Activated CD4-positive, alpha-beta T cell treated with anti-CD3 and anti-CD28 coated beads, Interleukin-10, Interleukin-2, amounts not matched to agents 100 ng/mL and 50 ng/mL, durations not matched to agents 16 hours and 8 hours (primary cell): ENCODE measurements at places on chromosomes 5 and 9.

DNA sequence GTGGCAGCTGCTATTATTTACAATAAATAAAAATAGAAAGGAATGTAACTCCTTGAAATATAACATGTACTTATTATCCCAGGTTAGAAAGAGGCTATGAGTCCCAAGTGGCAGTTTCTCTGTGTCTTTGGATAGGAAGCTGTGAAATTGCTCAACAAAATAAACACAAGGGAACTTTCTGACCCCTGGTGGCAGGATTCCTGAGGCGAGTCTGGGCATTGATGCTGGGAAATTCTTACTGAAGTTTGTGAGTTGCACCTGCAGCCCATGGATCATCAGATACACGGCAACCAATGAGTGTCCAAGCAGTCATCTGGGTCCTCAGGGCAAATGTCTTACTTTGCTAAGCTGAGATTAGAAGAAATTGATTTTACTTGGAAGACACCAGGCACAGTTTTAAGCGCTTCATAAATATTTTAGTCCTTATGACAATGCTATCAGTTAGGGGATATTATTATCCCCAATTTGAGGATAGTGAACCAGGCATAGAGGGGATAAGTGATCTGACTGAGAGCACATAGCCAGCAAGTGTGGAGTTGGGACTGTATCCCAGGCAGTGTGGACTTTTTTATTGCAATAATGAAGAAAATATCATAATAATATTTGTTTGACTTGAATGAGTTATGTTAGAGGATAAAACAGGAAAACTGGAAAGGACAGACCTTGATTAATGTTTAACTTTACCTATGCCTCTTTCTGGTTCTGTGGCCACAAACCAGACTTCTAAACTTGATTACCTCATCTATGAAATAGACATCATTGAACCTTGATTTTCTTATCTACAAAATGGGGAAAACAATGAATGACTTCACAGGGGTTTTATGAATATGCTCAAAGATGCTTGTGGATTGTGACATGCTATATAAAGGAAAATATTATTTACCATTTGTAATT lies 265.5 kb upstream of the ADAMTSL1 start:
- DNase-seq: no peak

DNA sequence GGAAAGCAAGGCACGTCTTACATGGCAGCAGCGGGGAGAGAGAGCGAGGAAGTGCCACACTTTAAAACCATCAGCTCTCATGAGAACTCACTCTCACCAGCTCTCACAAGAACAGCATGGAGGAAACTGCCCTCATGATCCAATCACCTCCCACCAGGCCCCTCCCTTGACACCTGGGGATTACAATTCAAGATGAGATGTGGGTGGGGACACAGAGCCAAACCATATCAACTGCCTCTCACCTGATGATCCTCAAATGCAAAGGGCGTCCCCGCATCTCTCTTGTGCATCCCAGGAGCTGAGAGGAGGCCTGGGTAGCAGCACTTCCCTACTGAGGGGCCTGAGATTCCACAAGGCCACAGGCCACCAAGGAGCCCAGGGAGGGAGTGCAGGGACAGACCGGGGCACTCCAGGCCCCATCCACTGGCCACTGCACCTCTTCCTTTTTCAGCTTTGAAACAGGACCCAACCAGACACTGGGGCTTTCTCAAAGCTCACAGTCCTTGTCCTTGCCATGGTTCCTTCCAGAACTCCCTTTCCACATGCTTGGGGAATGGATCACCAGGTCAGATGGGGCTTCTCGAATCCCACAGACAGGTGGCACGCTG lies 54.5 kb upstream of the IL17B start:
- DNase-seq: no peak

DNA sequence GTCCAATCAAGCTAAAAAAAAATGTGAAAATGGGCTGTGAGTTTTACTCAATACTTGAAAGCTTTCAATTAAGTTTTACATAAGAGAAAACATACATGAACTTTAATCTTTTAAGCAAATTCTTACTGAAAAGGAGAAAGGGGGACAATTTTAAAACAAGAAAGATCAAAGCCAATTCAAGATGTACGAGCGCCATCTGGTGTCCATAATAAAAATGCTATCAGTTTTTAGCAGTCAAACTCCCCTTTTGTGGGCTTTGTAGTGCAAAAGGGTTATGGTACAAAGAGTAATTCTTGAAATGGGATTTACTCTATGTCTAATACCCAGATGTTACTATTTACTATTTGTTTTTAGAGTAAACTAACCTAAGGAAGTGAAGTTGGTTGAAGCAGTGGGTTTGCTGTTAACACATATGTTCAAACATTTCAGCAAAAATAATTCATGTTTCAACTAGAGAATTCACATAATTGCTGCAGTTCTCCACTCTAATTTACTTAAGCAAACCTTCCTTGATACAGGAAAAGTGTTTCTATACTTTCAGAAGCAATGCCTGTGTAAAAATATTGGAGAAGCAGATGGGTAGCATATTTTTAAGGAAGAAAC lies 228.2 kb upstream of the TYRP1 start:
- peak; percentile 17 for DNase-seq

DNA sequence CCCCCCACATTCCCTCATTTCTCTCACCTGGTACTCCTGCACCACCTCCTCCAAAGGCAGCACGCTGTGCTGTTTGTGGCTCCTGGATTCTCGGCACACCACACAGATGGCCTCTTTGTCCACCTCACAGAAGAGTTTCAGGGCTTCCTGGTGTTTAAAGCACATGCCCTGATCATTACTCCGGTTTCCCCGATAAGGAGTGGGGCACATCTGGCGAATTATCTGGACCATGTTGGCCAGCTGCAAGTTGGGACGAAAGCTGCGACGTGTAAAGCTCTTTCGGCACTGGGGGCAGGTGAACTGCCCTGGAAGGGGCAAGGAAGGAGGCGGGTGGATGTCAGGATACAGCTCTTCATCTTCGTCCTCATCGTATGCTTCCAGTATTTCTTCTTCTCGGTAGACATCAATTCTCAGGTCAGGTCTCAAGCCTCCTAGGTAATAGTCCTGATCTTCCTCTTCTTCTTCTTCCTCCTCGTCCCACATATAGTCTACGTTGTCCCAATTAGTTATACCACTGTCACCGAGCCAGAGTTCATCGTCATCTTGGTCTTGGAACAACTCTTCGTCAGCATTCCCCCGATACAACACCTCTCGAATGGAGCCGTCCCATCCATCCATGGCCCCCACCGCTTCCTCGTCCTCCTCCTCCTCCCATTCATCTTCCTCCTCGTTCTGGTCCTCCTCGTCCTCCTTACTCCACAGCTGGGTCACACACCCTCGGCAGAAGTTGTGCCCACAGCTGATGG lies 796 bp downstream of the TRIM52 start:
- DNase-seq: no peak

DNA sequence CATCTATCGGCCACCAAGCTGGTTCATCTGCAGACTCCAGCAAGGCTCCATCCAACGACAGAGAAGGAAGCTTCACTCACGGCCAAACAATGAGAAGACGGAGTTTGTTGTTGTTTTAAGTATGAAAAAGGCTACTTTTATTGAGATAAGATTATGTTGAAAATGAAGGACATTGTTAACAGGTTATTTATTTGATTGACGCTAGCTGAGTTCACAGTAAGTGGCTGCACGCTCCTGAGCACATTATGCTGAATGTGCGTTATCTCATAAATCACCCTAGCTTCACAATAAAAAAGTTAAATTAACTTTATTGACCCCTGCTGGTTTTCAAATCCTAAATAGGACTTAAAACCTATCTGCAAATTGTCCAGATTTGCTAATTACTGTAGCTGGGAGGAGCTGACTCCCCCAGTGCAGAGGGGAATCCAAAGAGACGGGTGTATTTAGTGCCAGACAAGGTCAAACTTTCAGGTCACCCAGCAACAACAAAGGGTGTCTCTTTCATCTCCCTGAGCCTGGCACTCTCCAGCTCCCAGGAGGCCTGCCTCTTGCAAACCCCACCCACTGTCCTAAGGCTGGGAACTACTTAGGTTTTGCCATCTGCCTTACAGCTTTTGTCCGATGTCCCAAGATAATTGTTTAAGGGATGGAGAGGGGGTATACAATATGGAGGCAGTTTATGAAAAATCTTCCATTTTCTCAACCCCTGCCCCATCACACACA lies 129.2 kb downstream of the ZDHHC21 start:
- no peak for DNase-seq

DNA sequence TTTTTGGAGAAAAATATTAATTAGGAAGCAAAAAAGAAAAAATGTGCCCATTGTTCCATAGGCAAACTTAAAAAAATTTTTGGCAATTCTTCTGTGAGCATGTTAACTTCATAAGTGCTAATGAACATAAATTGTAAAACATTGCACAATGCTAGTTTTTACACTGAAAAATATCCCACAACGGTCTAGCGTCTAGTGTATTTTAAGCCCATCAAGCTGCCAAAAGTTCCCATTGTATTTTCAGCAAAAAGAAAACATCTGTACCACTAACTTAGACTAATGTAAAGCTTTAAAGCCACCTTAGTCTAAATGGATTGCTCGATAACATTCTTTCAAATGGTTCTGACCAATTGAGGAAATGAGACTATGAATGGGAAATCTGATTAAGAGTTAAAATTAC lies 2.8 kb downstream of the NR6A1 start:
- no peak for DNase-seq

DNA sequence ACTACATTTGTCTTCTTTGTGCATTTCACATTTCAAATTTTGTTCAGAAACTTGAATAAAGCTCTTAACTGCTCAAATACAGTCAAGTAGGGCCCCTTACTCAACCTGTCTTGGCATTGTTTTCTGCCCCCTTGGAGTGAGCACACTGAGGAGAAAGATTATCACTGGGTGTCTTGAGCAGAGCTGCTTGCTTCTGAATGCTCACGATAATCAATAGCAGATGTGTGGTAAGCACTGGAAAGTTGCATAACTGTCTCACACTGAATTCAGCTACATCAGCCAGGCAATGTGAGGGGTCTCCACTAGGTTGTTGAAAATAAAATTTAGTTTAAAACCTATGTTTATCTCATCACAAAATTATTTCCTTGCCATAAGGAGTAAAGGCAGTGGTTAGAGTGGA lies 7.8 kb upstream of the TNFAIP8 start:
- DNase-seq: no peak

DNA sequence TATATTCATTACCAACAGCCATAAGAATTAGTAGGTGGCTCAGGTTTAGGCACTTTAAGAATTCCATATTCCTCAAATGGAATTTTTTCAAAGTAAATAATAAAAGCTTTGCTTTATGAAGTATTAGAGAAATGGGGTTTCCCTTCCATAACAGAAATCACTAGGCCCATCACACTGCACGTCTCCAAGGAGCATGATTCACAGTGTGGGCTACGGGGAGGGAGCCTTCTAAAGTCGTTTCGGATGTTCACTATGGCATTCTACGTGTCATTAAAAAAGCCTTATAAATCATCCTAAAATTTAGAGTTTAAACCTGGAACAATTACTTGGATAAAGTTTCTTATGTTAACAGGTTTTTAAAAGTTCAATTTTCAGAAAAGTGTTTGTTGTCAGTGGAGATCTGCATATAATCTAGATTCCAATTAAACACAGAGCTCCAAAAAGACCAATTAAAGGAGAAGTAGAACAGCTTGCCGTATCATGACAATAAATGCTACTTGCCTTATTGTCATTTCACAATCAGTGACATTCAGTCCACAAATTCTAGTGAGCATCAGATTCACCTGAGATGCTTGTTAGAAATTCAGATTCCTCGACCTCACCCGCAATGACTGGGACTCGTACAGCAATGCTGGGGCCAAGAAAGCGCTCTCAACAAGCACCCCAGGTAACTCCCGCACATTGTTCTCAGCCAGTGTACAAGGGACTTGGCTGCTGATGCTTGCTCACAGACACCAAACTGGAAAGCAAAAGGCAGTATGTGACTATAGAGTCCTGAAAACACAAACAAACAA lies 115.7 kb downstream of the NFIB start:
- no peak for DNase-seq

DNA sequence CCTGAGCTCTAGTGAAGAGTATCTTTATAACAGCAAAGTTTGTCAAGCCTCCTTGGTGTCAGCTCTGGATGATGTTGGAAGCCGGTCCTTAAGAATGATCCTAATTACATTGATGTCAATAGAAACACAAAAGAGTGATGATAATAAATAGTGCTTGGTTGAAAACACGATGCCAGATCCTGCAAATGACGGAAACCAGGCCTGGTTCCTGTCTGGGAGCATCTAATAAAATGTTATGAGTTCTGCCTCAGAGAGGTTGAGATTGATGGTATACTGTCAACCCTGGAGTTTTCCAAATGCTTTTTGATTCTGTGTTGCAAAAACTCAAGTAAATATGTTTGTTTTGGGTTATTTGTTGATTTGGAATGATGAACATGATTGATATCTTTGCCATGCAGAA lies 23.3 kb downstream of the HMHB1 start:
- DNase-seq: no peak

DNA sequence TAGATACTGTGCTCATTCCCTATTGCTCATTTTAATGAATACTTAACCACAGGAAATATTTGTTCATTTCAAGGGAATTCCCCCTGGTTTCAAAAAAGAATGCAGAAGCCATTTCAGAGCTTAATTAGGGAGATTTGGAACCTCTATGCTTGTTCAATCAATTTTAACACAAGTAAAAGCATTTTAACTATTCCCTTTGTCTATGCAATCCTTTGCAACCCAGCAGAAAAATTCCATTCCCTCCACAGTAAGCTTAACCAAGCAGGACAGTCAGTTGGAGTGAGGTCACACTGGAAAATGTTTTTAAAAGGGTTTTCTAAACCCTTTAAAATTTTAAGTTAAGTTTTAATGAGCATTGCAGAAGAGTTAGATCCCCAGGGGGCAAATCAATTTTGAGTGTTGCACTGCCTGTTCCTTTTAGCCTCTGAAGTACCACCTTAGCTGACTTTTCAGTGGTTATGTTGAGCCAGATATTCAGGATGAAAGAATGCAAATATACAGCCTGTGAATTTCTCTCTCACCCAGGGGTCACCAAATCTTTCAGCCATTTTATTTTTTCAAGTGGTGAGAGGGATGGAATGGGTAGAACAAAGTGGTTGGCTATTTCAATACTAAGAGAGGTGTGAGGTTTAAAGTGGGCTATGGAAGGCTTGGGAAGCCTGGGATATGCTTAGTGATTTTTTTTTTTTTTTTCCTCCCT lies 356.2 kb upstream of the NUDT12 start:
- DNase-seq: no peak

DNA sequence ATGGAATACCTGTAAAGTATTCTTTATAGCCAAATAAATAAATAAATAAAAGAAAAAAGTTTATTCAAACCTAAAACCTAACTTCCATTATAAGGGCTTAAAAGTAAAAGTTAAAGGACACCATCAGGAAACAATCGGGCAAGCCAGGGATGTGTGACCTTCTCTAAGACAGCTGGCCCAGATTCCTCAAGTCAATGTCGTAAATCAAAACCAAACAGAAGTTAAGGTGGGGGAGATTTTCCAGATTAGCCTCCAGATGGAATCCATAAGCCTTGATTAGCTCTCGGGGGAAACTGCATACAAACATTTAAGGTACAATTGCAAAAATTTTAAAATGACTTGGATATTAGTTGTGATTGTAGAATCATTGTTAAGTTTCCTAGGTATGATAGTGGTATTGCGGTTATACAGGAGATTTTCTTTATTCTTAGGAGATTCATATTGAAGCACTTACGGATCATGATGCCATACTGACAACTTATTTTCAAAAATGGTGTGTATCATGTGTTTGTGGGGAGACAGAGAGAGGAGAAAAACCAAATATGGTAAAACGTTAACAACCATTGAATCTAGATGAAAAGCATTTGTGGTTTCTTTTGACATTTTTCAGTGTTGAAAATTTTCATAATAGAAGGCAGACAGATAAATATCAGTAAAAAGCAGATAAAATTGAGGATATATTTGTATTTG lies 21.5 kb upstream of the MGAT1 start:
- no peak for DNase-seq

GRCh38 chr5:92980491-92980890 lies 600.5 kb downstream of the NR2F1-AS1 start:
- no peak for DNase-seq

- DNase-seq: no peak
Observed at GRCh38 chr5:28574606-28575005, 1536.2 kb upstream of the CDH9 start.
